Stimulated activated CD8-positive, alpha-beta memory T cell treated with anti-CD3 and anti-CD28 coated beads, Interleukin-7, amount 100 ng/mL, for 24 hours (primary cell): ENCODE measurements at places on chromosomes 3 and 15.

GRCh38 chr3:37980462-37981347 lies 9.9 kb upstream of the VILL start:
- no peak for DNase-seq

GRCh38 chr15:79903626-79904025 lies 6.8 kb upstream of the MTHFS start:
- no peak for DNase-seq

- no peak for DNase-seq
These were observed 125.4 kb upstream of the MELTF start for GRCh38 chr3:197155046-197155445.

DNA sequence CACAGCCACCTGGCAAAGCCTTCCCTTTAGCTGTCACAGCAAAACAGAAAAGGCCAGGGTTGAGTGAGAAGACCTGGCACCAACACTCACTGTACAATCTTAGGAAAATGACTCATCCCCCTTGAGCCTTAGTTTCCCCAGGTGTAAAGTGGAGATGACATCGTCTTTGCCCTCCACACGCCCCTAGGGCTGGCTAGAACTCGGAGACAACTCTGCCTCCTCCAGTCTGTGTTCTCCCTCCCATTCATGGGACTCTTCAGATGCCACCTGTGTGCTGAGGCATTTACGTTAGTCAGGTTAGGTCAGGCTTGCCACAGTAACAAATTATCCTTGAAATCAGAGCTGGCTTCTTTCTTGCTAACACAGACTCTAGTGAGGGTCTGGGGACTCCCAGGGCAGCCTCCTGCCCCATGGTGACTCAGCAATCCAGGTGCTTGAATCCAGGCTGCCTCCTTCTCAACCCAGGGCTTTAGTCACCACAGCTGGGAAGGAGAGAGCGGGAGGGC lies 252.6 kb downstream of the PLCL2 start:
- DNase-seq: no peak

- DNase-seq: no peak
These were observed 95.2 kb downstream of the CLDN1 start for GRCh38 chr3:190227064-190227463.

GRCh38 chr15:101244036-101244781 lies 7.6 kb downstream of the CHSY1 start:
- no peak for DNase-seq

DNA sequence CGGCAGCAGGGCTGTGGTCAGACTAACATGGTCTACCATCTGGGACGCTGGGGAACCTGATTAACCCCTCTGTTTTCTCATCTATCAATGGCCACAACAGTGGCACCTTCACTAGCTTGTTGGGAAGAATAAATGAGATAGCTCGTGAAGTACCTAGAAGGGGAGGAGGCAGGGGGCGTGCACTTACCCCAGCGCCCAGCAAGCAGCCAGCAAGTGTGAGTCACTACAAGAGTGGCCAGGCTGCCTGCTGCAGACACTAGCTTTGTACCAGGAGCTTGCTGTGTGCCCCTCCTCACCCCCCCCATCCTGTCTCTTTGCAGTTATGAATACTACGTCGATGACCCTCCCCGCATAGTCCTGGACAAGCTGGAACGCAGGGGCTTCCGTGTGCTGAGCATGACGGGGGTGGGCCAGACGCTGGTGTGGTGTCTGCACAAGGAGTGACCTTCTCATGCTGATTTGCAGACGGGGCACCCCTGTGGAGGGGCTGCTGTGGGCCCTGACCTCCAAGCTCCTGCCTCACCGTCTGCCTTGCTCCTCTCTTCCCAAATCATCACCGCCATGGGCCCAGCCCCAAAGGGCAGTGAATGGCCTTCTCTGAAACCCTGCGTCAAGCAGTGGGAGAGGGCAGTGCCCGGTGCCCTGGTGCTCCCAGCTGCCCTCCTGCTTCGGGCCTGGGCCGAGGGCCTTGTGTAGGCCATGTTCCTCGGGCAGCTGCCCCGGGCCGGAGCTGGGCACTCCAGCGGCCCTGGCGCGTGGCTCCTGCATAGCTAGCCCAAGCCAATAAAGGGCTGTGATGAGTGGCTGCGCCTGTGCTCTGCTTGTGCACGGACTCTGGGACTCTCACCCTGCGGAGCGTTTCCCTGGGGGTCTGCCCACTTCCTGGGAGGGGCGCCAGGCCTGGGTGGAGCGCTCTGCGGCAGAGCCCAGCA lies 2.6 kb upstream of the C15orf62 start:
- no peak for DNase-seq

- DNase-seq: no peak
These were observed 40.9 kb upstream of the EPHB1 start for GRCh38 chr3:134753999-134754742.

GRCh38 chr15:41554915-41555314 lies 4.1 kb upstream of the TYRO3 start:
- DNase-seq: no peak

DNA sequence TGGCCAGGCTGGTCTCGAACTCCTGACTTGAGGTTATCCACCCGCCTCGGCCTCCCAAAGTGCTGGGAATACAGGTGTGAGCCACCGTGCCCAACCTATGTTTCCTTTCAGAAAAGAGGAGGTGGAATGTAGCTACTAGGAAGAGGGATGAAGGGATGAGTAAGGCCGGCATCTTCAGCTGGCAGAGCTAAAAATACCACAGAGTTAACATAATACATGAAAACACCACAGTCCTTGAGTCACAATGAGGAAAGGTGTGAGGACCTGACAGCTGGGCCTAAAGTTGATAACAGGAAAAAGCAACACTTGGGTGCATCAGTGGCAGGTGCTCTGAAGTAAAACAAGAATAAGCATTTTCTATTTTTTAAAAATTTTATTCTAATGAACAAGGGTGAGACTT lies 392.2 kb downstream of the DIPK2A start:
- no peak for DNase-seq

DNA sequence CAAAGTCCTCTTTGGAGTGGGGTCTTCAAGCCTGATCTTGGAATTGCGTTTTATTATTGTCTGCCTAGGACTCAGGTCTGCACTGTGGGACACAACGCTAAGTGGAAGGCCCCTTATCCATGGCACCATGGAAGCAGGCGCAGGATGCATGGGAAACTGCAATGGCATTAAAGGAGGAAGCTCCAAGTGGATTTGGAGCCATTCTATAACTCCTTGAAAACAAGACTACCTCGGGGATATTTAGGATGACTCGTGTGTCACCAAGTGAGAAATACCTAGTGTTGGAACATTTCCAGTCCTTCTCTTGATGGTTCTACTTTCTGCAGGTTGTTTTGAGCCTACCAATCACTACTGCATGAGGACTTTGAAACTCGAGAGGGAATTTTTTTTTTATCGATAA lies 126.6 kb upstream of the ZBED2 start:
- no peak for DNase-seq

GRCh38 chr3:134640872-134641470 lies 9.9 kb downstream of the KY start:
- no peak for DNase-seq

- DNase-seq: no peak
These were observed 252.5 kb upstream of the SOX14 start for GRCh38 chr3:137511655-137512054.

GRCh38 chr15:65394936-65395335 lies 17.1 kb upstream of the IGDCC3 start:
- DNase-seq: no peak

- no peak for DNase-seq
These were observed 125.9 kb downstream of the ATP10A start for GRCh38 chr15:25737218-25737643.

DNA sequence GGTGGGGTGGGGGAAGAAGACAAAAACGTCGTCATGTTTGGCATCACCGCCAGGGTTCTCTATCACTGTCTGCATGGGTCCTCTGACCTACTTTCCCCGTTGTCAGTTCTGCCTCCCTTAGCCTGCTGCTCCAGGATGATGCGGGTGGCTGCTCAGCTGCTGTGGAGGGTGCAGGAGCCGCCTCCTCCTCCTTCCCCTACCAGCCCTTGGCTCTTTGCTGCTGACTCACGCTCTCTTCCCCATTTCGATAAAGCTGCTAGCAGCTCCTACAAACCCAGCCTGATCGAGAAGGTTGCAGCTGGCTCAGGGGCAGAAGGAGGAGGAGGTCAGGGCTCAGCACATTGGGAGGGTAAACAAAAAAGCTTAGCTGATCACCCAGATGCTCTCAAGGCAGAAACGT lies 49.5 kb upstream of the SEC13 start:
- DNase-seq: no peak

DNA sequence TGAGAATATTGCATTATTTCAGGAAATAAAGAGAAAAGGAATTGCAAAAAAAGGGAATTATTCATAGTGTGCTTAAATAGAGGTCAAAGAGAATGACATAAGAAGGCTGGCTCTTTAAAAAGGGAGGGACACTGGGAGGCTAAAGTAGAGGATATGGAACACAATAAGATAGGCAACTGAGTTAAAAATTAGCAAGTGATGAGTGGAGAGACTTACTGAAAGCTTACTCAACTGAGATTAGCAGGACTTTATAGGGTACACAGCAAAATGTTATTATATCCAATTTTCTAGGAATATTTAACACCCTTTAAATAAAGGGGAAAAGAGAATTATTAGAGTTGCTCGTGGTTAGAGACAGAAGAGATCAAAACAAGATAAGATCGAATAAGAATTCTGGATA lies 375.2 kb downstream of the LSAMP start:
- DNase-seq: no peak

DNA sequence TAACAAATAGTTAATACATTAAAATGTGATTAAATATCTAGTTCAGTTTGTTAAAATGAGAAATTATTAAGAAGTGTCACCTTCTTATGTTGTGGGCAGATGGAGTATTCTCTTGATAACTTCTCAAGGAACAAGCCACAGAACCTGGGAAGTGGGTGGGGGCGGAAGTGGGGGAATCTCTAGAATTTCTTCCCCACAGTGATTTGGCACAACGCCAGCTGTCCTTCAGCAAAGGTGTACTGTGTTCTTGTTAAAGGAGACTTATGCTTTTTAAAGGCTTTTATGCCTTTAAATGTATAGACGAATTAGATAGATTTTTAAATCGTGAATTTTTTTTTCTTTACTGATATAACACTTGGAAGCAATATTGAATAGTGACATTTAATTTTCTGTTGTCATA lies 42.4 kb downstream of the SEC22A start:
- DNase-seq: no peak

- DNase-seq: no peak
These were observed 161.8 kb upstream of the CBLB start for GRCh38 chr3:106030627-106030963.

GRCh38 chr3:148957586-148957985 lies 33.8 kb upstream of the GYG1 start:
- no peak for DNase-seq

- no peak for DNase-seq
These were observed 14.2 kb upstream of the SPATA12 start for GRCh38 chr3:57046101-57046765.

DNA sequence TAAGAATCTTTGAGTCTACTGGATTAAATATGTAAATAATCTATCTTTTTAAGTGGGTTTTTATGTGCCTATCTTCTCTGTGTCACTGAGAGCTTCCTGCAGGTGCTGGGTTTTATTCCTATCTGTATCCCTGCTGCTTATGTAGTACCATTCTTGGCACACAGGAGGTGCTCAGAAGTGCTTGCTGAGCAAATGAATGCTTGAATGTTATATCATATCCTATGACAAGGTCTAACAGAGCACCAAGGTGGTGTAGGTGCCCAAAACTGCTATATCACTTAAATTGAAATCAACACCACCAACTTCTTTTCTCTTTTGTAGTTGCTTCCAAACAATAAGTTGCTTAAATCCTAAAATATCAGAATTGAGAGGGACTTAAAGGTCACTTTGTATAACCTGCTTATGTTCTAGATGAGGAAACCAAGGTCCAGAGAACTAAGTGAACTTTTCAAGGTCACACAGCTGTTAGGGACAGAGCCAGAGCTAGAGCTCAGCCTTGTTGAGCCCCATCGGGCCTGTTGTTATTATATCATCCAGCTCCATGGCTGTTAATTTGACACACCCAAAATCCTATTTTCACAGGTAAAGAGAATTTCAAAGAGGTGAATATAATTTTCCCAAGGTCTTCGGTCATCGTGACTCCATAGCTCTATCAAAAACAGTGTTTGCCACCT lies 46.0 kb downstream of the CCNL1 start:
- DNase-seq: no peak

GRCh38 chr3:185605566-185605965 lies 19.5 kb downstream of the SENP2 start:
- no peak for DNase-seq

- no peak for DNase-seq
These were observed 2.7 kb downstream of the MECOM start for GRCh38 chr3:169660709-169661360.

GRCh38 chr3:134858441-134859035 lies 63.5 kb downstream of the EPHB1 start:
- DNase-seq: no peak

DNA sequence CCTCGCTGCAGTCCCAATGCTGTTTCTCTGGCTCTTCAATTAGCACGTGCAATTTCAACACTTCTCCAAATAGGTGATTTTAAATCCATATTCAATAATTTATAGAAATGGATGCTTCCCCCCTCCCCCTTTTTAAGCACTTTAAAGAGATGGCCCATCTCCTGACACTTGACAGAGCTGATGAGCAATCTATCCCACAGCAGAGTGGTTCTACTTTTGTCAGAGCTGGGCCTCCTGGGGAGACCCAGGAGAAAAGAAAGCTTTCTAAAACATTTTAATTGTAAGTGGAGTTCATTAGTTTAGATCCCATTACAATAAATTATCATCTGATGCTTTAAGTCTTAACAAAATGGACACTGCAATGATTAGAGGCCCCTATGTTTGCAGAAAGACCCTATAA lies 127.7 kb downstream of the SHQ1 start:
- DNase-seq: no peak

GRCh38 chr3:177694316-177694715 lies 497.0 kb upstream of the TBL1XR1 start:
- DNase-seq: no peak

DNA sequence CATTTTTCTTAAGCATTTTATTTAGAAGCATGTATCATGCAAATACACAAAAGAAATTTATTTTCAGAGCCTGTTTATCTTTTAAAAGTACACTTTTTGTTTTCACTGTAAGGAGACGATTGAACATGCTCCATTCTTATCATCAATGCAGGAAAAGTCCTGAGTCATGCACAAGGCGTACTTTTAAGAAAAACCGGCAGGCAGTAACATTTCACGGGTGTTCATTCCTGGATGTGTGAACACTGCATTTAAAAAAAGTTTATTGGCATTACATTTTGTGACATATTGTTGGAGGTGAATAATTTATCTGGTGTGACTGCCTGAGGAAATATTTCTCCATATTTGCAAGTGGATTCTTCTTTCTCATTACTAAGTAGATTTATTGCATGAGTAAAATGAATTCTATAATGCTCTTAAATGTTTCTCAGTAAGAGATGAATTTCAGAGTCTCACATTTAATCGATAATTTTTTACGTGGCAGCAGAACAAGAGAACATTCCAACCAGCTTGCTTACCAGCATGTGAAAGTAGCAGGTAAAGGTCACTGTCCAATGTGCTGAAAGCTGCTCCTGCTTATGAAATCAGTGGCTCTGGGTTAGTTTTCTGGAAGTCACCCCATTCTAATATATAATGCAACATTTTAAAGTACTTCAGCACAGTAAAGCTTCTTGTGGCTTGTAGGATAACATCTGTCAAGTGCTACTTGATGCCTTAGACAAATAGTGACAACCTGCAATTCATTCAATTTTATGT lies 87.0 kb downstream of the SV2B start:
- DNase-seq: no peak
